ENCODE measurements at places on chromosomes 1 and 21.

DNA sequence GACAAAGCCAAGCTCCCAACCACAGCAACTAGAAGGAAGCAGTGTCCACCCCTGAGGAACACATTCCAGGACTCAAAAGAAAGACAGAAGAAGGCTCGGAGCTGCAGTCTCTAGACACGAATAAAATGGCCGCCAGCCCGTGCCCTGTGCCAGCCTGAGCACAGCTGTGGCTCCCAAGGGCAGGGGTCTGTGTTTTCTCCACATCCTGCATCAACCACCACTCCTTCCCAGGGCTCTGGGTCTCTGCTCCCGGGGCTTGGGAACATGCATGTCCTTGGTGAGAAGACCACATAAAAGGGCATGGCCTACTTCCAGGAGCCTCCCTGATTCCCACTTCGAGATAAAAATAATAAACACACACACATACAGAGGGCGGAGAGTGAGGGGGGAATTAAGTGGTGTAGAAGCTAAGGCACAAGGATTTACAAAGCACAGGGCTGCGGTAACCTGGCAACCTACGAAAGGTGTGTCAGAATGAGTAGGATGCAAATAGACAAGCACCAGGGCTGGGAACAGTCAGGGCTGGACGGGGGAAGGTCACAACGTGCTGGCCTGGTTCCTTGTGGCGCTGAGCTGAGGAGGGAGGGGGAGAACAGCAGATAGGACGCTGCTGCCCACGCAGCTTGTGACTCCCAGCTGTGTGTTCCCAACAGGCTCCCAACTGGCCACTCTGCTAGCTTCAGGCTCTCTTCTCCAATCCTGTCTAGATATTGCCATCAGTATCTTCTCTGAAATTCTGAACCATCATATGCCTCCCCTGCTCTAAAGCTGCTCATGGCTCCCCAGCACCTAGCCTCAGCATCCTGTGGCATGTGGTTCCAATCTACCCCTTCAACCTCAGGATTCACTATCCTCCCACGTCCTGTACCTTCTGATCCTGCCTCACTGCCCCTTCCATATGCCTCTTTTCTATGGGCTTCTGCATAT is 72.5 kb downstream of the CD34 start:
- no peak for DNase-seq

- no peak for DNase-seq
Observed at GRCh38 chr1:86758570-86758969, 54.2 kb downstream of the SH3GLB1 start.

DNA sequence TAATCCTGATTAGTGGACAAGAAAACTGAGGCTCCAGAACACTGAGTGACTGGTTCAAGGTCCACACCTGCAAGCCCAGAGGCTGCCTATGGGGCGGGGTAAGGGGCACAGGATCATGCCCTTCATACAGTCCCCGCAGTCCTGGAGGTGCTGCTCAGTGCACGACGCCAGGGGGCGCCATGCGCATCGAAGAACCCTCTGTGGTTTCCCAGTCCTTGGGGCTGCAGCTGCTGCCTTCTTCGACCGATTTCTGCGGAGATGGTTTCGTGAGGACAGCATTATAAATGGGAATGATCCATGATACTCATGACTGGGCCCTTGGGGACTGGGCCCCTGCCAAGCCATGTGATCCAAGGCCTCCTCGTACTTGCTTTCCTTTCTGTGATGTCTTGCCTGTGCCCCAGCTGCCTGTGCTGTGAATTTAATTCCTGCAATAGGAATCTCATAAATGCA is 37.1 kb upstream of the ARHGEF10L start:
- DNase-seq = peak; percentile 62

- DNase-seq = no peak
Observed at GRCh38 chr1:54819195-54819536, 18.0 kb upstream of the TTC22 start.

DNA sequence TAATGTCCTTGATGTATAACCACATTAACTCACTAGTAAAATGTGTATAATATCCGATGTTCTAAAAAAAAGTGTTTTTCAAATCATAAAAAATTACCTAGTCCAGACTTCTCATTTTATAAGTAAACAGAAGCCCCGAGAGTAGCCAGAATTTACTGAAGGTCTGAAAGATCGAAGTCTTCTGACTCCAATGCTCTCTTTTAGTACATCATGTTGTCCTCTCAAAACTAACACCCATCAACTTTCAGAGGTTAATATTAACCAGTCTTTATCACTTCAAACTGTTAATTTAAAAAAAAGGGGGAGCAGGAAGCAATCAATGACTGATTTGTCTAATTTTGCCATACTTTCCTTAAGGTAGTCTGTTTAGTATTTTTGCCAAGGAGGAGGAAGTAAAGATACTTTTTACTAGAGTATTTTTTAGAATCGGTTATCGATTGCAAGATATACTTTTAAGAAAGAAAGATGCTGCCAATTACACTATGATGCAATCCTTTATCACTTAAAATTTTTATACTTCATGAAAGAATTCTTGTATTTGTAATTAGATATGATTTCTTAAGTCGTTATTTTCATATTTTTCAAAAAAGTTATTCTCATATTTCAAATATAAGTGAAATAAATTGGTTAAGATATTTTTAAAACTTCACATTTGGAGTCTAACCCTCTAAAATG is 25.5 kb downstream of the CCDC18 start:
- DNase-seq = no peak

DNA sequence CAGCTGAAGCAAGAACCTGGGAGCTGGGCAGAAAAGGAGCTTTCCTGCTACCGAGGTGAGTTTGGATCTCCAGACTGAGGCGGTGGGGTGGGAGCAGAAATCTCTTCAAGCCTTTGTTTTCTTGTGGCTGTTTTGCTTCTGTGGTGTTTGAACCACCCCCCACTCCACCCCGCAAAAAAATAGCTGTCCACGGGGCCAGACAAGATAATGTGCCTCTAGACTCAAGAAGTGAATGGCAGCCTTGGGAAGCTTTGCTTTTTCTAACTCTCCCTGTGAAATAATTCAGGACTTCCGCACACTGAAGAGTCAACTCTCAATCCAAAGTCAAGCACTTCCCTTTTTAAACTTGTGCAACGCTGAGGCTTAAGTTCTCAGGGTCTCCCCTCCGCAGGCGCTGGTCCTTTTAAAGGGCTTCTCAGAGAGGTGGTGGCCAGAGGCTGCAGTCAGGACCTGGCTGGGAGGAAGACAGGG is 159.6 kb upstream of the COA6 start:
- DNase-seq = no peak

DNA sequence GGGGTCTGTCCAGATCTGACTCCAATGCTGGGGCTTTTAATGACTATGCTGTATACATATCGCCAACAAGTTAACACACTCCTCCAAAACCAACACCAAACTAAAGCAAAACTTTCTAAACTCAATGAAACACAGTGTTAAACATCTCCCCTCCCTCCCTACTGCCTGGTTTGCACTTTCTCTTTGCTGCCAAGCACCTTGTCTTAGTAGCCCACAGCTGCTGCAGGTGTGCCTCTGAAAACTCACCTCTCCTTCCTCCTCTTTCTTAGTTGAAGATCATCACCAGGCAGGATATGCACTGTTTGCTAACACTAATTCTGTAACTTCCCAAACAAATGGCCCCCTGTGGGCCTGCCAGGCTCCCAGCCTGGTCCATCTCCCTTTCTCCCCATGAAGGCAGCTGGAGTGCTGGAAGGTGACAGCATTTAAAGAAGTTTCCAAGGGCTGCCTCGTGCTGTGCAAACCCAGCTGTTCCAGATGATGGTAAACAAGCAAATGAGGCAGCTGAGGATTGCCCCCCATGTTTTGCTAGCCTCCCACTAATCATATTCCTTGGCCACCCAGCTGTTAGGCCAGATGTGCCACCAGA is 213.7 kb downstream of the ASTN1 start:
- no peak for DNase-seq

DNA sequence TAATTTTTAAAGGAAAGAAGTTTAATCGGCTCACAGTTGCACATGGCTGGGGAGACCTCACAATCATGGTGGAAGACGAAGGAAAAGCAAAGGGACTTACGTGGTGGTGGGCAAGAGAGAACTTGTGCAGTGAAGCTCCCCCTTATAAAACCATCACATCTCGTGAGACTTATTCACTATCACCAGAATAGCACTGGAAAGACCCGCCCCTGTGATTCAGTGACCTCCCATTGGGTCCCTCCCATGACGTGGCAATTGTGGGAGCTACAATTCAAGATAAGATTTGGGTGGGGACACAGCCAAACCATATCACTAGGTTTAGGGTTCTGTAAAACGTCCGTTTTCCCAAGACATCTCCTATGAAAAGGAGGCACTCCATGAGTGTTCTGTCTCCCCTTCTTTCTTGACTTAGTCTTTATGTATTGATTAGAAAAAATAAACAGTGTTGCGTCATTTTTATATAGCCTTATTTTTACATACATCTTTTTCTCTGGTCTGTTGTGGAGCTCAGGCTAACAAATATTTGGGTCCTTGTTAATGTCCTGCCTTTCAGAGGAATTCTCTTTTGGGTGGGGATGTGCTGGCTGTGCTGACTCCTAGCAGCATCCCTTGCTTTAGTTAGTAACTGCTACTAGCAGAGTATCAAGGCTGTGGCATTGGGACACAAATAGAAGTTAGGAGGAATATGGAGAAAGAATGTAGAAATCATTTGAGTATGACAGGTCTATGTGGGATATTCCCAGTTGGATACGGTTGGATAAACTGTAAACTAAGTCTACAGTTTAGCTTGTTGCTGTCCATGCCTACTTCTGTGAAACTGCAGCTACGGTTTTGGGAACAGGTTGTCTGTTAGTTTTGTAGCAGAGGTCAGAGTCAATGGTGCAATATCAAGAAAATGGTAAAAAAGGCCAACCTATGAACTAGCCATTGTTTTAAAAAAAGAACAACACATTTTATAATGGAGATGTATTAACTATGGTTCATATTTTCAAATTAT is 23.5 kb downstream of the BACH1 start:
- DNase-seq = no peak

DNA sequence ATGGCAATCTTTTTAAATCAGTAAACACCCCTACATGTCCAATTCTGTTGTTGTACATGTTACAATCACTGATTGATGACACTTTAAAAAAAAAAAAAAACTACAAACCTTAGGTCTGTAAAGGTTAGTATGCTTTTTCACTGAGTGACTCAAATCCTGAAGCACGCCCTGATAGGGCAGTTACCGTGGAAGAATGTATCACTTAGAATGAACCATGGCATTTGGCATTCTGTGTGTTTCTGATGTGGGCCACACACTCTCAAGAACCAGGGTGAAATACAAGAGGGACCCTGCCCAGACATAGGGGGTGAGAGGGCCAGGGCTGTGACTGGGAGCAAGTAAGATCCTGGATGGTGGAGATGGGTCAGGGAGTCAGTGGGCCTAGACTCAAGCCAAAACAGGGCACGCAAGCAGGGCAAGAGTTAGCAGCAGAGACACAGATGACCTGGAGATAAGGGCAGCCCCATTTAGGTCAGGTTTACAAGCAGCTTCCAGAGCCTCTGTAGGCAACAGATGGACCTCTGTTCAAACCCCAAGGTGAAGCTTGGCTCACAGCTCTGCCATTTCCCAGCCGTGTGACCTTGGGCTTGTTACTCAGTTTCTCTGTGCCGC is 47.6 kb upstream of the DMRTB1 start:
- no peak for DNase-seq

DNA sequence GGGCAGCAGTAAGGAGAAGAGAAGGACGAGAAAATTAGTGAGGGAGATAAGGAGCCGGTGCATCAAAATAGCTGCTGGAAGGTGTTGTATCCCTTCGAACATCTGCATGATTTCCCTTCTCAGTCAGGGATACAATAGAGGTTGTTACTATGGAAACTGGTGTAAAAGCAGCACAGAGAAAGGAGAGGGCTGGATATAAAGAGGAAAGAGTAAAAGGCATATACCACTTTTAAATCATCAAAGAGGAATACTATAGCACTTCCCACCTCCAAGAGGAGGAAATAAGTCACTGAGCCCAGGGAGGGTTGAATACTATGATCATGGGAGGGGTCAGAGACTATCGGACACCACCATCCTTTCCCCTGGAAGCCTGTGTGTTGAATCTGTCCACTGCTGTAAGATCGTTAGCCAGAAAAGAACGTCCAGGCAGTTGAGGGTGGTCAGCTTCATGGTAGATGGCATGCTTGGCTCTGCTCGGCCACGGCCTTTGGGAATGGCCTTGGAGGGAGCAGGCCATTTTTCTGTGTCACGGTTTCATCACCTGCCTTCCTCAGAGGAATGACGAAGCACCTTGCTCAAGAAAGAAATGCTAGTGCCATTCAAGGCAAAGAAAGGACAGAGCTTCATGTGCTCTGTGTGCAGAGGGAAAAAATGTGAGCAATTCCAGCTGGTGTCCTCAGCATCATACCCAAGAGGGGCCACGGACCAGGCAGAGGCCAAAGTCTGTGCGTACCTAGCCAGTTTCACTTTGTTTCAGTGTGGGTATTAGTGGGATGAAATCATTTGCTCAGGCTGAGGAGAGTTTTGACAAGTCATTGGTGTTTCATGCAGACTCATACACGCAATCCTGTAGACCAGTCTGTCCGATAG is 64.2 kb downstream of the IRF2BP2 start:
- no peak for DNase-seq

DNA sequence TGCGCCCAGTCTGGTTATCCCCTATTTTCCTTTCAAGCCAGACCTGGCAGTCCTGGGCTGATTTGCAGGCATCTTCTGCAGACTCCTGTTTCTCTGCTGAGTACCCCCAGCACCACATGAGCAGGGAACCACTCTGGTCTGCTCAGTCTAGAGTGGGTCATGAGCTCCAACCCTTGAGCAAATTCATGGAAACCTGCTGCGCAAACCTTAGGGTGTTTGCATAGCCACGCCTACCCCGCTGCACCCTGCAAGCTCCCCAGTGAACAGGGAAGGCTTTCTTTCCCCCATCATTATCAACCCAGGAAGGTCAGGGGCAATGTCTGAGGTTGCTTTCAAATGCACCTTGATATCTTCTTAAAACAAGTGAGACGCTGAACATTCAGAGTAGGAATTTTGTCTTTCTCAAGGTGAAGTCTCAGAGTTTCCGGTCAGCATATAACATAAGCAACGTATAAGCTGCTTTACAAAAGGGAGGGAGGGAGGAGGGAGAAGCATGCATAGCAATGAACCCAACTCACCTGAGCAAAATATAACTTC is 11.1 kb upstream of the KCNE1 start:
- no peak for DNase-seq

DNA sequence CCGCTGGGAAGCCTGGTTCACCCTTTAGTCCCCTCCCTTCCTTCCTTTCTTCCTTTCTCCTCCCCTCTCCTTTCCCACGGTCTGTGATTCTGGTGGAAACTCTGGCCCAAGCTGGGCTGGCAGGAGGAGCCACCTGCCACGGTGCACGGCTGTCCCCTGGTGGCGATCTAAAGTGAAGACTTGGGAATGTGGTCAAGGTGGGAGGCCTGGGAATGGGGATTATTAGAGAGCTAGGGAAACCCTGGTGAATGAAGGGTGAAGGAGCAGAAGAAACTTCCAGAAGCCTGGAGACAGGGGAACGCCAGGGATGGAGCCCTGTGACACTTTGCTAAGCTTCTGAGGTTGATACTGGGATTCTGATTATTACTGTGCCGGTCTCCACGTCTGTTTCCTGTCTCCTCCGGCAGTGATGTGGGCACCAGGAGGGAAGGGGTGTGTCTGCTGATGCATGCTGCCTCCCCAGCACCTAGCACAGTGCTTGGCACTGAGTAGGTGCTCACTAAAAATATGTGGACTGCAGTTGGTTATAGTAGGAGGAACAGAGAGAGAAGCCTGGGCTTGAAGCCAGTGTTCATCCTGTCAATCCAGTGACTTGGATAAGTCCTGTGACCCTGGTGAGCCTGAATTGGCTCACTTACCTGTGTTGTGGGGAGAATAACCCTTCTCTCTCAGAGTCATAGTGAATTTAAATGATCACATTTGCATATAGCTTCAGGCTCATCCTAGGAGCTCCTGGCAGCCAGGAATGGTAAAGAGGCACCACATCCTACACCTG is 71.2 kb upstream of the NBPF3 start:
- DNase-seq = peak; percentile 68

GRCh38 chr1:168287237-168287664 is 6.6 kb downstream of the TBX19 start:
- DNase-seq = no peak

GRCh38 chr1:231781892-231782291 is 155.3 kb downstream of the DISC1 start:
- DNase-seq = no peak
